ENCODE measurements at places on chromosomes 7 and 10.

DNA sequence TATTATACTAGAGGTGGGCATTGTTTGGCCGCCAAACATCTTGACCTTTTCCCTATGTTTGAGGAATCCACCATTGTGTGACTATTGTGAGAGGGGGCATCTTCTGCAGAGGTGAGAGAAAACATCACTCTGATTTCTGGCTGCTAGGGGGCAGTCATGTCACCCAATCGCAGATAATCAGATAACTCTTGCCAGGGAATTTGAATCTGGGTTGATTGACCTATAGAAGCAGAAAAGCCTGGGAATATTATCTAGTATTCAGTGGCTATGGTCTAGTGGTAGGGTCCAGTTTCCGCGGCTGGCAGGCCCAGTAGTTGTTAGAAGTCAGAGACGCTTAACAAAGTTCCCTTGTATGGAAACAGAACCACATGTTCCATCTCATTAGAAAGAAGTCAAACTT, 808.5 kb downstream of the PHTF2 start:
- no peak for DNase-seq

- no peak for DNase-seq
Measured at GRCh38 chr7:7977774-7978173, 9.2 kb downstream of the GLCCI1 start.

DNA sequence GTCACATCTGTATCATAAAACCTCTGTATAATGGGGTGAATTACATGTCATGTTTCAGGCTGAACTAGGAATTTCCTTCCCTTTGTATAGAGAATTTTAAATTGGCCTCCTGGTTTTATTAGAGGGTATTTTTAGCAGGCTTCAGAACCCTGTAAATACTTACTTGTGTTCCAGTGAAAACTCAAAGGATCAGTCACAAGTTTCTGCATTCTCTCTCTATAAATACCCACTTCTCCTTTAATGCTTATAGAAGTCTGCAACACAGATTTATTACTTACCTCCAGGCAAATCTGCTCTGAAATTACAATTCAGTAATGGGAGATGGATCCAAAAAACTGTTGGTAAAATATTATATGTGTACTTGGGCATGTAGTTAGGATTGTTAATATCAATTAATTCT, 161.6 kb downstream of the GLI3 start:
- no peak for DNase-seq

- DNase-seq = no peak
Measured at GRCh38 chr10:128709686-128710085, 583.5 kb upstream of the MKI67 start.

DNA sequence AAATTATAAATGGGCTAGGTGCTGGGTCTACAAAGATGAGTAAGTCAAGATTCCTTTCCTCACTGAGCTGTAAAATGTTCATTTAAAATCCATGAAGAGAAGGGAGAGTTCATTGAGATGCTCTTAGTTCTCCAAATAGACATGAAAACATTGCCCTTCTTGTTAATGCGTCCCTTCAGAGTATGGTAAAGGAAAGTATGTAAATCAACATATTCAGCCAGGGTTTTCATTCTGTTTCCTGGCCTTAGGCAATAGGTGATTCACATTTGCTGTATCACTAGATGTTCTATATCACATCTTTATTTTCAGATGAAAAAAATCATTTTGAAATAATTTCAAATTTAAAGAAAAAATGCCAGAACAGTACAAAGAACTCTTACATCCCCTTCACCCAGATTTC, 5.4 kb downstream of the ANKIB1 start:
- no peak for DNase-seq
